ENCODE measurements at places on chromosomes 2 and 18.

- no peak for DNase-seq
These were observed 15.0 kb downstream of the GLI2 start for GRCh38 chr2:120750488-120751210.

DNA sequence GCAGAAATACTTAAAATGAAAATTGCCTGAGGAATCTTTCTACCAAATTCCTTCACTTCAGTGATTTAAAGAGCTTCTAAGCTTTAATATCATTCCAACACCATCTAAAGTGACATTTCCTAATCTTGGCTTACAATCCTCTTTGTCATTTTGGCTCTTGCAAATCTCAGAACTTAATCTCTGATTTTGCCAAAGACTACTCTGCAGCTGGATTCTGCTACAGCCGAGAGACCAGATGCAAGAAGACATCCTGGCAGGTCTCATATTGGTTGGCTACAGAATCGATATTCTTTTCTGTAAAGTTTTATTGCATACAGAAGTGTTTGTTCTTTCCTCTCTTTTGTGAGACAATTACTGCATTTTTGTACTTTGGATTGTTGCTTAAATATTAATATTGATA is 716.5 kb upstream of the LRATD1 start:
- no peak for DNase-seq

- no peak for DNase-seq
These were observed 52.9 kb upstream of the SPATS2L start for GRCh38 chr2:200253639-200254038.

- no peak for DNase-seq
These were observed 40.4 kb upstream of the TMEM178A start for GRCh38 chr2:39625193-39625926.

DNA sequence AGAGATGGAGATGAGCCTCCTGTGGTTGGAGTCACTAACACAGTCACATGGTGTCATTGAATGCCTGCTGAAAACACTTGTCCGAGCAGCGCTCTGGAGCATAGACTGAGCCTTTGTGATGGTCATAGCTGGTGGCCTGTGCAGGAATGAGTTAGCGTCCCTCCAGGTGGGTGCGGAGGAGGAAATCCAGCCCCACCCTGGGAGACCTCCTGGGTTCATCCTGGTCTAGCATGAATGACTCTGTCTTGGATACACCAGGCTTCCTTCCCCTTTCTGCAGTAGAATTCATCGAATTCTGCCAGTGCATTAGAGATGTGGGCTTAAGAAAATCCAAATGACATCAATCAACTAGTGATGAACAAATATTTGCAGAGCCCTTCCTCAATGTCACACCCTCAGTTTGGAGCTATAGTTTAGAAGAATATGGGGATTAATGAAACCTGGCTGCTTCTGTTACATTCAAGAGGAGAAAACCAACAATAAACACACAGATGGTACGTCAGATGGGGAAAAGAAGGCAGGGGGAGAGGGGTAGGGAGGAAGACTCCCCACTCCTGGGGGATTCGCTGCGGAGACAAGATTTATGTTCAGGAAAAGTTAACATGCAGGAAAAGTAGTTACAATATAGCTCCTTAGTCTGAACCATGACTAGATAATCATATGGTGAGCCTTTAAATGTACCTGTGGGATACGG is 136.7 kb downstream of the DDX1 start:
- DNase-seq = peak; percentile 4

- no peak for DNase-seq
These were observed 42.1 kb downstream of the CAPN13 start for GRCh38 chr2:30765191-30765590.

DNA sequence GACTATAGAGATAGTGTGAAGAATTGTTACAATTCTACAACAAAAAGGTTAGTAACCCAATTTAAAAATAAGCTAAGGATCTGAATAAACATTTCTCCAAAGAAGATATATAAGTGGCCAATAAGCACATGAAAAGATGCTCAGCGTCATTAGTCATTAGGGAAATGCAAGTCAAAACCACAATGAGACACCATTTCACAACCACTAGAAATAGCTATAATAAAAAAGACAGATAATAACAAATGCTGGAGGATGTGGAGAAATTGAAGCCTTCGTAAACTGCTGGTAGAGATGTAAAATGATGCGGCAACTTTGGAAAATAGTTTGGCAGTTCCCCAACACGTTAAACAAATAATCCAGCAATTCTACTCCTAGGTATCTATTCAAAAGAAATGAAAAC is 366.5 kb upstream of the POU3F3 start:
- no peak for DNase-seq

GRCh38 chr2:54556621-54557121 is 100.5 kb downstream of the SPTBN1 start:
- DNase-seq = no peak

GRCh38 chr2:40041422-40042382 is 262.6 kb upstream of the THUMPD2 start:
- DNase-seq = no peak

GRCh38 chr2:81327911-81328310 is 1023.4 kb upstream of the LRRTM1 start:
- DNase-seq = no peak

DNA sequence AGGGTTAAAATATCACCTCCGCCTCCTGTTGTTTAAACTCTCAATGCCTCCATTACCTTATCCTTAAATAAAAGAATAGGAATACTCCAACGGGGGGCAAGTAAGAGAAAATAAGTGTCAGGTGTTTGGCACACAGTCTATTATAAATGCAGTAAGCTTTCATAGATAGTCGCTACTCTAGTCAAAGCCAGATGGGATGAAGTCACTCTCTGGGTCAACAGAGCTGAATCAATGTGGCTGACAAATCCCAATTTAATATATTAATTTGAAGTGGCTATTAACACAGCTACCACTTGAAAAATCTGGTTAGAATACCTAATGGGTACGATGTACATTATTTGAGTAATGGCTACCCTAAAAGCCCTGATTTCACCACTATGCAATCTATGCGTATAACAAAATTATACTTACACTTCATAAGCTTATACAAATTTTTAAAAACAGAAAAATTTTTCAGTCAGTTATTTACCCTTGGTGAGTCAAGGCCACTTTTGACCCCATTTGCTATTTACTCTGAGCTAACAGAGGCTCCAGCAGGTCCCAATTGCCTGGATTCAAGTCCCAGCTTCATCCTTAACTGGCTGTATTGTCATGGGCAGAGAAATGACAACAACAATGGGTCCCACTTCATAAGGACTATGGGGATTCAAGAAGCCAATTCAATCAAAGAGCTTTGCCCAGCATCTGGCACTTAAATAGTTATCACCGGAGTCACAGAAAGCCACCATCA is 167.5 kb upstream of the PID1 start:
- DNase-seq = no peak

- DNase-seq = no peak
These were observed 790.4 kb downstream of the EPHA4 start for GRCh38 chr2:220781622-220782241.

DNA sequence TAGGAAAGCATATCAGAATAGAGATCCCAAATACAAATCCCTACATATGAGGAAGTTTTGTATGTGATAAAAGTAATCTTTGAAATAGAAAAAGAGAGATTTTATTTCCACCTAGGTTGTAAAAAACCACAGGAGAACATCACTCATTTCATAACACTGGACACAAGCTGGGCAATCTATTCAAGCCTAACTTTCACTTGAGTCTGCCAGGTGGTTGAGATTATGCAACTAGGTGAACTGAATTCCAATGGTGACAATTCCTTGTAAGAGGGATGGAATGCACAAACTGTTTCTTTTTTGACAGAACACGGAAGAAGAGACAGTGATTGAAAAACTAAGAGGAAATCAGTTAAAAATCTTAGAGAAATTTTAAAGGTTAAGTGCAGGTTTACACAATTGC is 619.6 kb upstream of the TMEFF2 start:
- no peak for DNase-seq

GRCh38 chr2:95381212-95382191 is 21.0 kb upstream of the FAHD2A start:
- DNase-seq = no peak

DNA sequence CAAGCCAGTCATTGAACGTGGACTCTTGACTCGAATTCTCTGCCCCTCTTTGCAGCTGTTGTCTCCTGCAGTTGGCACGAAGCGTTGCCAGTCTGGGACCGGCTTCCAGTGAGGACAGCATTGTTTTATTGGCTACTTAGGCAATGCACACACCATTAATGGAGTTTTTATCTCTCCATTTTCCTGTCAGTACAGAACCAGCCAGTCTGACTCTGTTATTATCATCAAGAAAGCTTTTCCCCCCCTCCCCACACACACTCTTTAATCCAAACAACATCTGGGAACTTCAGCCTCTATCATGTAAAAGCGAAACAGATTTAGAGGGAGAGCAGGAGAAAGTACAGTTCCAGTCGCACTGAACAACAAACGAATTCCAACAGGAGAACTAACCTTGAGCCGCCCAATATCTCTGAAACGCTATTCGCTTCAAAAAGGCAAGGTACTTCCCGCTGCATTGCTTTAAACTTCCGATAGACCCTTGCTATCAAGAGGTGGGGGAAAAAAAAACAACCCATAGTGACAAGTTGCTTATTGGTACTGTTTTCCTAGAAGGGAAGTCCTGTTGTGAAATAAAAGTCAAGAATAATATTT is 38.2 kb downstream of the ACVR1 start:
- peak; percentile 55 for DNase-seq

DNA sequence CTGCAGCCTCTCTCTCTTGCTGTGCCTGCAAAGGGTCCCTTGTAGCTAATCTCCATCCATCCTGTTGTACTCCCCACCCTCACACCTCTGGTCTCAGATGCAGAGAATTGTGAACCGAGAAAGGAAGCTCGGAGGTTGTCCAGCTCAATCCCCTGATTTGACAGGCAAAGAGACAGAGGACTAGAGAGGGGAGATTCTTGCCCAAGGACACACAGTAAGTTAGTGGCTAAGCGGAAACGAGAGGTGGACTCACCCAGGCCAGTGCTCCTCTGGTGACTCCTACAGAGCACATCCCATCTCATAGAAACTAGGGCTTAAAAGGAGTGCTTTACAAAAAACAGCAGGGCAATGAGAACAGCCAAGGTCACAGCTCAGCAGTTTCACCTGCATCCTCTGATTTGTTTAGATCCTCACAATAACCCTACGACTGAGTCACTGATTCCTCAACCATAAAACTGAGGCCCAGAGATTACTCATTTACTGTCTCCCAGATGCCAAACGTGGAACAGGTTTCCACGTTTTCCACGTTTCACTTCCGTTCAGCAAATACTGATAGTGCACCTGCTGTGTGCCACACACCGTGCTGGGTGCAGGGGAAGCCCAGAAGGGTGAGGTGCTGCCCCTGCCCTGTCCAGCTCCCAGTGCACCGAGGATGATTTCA is 22.1 kb downstream of the EHD3 start:
- no peak for DNase-seq

- DNase-seq = no peak
These were observed 33.2 kb downstream of the LAMA1 start for GRCh38 chr18:7084080-7085065.

DNA sequence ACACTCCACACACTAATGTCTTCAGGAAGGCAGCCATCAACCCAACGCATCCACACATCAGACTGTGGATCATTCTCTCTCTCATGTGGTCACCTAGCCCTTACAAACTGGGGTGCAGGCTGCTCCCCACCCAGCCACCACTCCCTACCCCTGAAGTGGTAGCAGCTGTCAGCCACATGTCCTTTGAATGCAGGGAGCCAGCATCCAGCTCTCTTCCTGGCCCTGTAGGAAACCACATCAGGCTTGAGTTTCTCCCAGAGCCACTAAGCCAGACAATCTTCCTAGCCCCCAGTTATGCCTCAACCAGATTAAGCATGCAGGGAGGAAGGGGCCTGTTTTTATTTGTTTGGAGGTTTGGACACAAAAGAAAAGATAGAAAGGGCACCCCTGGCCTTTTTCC is 52.8 kb upstream of the SPP2 start:
- DNase-seq = no peak

DNA sequence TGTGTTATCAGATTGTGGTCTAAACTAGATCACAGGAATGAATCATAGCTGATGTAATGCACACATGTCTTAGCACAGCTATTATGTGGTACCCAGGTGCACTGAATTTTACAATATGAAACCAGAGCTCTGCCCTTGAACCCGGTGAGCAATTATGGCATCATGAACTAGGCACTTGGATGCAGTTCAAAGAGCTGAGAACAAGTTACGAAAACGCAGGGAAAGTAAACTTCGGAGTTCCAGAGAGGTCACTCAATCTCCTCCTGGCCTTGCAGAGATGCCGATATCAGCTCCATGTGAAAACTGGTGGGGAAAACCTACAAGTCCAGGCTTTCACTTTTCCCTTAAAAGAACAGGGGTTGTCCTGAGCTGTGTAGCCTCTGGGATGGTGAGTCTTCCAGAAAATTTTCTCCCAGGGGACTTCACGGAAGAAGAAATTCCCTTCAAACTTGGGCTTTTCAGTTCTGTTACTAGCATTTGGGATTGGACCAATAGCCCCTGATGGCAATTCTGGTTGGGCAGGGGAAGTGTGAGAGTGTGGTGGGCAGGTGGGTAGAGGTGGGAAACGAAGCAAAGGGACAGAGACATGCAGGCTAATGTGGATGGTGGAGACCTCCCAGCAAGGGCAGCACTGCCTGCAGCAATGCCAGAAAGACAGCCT is 71.1 kb upstream of the SH3BP4 start:
- DNase-seq = no peak

DNA sequence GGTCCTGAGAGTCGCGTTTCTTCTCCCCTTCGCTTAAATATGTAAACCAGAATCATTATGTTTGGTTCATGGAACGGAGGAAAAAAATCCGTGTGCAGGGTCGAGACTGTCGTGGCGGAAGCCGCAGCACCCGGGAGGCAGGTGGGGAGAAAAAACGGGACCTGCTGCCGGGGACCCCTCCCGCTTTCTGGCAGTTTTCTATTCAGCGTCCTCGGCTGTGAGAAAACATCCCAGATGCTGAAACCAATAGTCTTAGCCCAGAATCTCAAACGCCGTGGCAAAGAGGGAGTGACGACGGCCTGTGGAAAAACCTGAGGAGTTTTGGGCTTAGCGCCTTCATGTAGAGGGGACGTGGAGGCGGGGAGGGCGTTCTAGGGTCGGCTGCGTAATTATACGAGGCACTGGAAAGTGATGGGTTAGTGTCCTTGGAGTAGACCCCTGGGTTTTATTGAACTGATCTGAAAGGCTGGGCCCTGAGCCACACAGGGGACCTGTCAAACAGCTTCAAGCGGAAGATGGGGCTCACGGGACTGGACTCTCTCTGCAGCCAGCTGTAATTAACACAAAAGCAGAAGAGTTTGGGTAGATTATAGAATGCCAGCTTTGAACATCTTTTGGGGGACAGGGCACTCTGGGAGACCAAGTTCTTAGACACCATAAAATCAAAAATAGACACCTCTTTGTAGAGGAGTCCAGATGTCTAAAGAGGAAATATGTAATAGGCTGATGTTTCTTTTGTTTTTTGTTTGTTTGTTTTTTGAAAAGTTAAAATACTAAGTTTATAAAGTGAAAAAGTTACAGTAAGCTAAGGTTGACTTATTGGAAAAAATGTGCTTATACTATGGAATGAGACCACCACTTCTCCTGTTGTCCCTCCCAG is 834 bp upstream of the BUB1 start:
- no peak for DNase-seq

GRCh38 chr2:1972422-1972821 is 228.1 kb upstream of the PXDN start:
- peak; percentile 93 for DNase-seq

Data from NCI-H510A treated with DMSO at 0.1 percent for 48 hours (cell line).